GM03348 (cell line): ENCODE measurements at places on chromosomes 2 and 18.

- no peak for DNase-seq
These were observed 22.0 kb upstream of the DNMT3A start for GRCh38 chr2:25363733-25364132.

GRCh38 chr2:15159751-15160177 is 401.4 kb downstream of the NBAS start:
- DNase-seq = peak; percentile 53

DNA sequence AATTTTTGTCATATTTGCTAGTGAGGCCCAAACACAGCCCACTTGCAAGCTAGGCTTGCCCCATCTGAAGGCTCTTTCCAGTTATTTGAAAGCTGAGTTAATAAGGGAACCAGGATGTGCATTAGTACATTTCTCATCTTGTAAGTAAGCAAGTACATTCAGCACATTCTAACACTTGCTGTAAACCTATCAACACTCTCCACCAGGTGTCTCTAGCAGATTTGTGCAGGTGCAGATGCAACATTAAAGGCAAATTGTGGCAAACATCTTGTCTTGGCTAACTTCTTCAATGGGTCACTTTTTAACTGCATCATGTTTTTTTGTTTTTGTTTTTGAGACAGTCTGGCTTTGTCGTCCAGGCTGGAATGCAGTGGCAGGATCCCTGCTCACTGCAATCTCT is 25.3 kb upstream of the MFSD6 start:
- no peak for DNase-seq

DNA sequence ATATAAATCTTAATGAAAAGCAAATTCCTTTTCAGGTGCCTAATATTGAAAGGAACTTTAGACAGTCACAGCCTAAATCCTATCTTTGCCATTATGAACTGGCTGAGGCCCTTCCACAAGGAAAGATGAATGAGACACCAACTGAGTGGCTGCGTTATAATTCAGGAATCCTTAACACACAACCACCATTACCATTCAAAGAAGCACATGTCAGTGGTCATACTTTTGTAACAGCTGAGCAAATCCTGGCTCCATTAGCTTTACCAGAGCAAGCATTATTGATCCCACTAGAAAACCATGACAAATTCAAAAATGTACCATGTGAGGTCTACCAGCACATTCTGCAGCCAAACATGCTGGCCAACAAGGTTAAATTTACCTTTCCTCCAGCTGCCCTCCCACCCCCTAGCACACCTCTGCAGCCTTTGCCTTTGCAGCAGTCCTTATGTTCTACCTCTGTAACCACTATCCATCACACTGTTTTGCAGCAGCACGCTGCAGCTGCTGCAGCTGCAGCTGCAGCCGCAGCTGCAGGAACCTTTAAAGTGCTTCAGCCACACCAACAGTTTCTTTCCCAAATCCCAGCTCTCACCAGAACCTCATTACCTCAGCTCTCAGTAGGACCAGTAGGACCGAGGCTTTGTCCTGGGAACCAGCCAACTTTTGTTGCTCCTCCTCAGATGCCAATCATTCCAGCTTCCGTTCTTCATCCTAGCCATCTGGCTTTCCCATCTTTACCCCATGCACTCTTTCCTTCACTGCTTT is 340.1 kb downstream of the ZNF804A start:
- DNase-seq = no peak

DNA sequence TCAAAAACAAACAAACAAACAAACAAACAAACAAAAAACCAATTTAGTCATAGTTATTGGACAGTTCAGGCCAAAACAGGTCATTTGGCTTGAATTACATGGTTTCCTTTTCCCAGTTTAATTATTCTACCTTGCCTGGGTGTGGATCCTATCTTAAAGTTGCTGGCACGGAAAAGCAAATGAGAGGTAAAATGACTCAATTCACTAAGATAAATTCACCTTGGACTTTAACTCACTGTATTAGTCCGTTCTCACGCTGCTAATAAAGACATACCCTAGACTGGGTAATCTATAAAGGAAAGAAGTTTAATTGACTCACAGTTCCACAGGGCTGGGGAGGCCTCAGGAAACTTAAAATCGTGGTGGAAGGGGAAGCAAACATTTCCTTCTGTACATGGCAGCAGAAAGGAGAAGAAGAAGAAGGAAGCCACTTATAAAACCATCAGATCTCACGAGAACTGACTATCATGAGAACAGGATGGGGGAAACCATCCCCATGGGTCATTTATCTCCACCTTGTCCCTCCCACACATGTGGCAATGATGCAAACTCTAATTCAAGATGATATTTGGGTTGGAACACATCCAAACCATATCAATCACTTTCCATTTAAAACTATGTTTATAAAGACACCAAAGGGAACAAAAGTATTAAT is 22.5 kb upstream of the TRAPPC8 start:
- DNase-seq = no peak

- DNase-seq = no peak
These were observed 130.4 kb downstream of the TTC27 start for GRCh38 chr2:32758232-32758631.

DNA sequence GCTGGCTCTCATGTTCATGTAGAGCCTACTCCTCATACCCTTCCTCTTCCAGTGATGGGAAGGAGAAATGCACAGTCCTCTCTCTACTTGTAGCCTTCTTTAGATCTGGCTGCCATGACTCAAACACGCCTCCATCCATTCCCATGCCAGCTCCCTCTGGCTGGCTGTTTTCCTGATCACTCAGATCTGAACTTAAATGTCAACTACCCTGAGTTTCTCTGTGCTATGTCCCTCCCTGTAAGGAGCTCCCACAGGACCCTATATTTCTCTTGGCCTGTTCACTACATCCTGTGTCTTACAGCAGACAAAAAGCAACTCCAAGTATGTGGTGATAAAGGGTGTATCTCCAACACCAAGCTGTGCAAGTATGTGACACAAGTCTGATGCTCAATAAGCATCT is 152.4 kb downstream of the TCF4 start:
- DNase-seq = no peak

GRCh38 chr18:70453058-70453775 is 164.4 kb downstream of the SOCS6 start:
- DNase-seq = no peak

- no peak for DNase-seq
These were observed 2.5 kb downstream of the RAX start for GRCh38 chr18:59270689-59271257.

DNA sequence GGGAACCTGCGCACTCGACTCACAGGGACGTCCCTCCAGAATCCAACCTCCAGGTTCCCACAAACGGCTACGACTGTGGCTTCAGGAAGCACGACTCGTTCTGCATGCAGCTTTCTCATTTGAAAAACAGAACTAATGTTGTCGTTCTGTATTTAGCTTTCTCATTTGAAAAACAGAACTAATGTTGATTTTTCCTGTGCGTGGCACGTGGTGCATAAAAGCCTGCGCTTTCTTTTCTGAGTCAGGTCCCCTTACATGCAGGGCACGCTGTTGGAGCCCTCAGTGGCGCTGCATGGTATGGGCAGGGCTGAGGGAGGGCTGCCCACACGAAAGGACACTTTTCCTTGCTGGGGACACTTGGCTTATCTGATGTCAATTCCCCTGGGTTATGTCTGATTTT is 124.3 kb downstream of the TMEM18 start:
- no peak for DNase-seq

DNA sequence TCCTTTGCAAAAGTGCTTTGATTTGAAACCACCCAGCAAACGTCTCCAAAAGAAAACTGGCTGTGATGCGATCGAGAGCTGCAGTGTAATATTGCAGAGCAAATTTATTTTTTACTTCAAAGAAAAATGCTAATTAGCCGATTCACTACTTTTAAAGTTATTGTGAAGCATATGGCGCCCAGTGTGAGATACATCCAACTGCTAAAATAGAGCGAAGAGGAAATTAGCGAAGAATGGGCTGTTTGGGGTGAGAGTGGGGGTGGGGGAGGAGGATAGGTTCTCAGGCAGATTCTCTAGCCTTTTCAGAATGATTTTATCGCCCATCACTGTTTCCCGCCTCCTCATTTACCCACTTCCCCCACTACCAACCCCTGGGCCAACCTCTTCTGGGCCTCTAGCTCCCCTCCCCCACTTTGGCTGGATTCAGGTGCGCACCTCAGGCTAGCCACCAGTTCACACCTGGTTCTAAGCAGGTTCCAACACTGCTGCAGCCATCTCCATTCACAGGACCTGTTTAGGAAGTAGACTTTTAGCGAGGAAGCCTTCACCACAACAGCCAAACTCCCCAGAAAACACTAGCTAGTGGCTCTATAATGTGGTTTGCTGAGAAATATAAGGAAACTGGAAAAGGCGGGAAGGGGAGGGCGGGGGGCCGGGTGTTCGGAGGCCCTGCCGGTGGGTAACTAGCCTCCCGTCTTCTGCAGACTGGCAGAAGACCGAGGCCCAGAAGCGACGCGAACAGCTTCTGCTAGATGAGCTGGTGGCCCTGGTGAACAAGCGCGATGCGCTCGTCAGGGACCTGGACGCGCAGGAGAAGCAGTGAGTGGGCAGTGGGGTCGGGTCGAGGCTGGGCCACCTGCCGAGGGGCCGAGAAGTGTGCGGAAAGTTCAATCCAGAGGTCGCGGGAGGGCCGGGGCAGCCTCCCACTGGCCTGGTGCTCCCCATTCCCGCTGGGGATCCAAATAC is 6.0 kb upstream of the OTX1 start:
- no peak for DNase-seq

GRCh38 chr2:141133883-141134282 is 996.9 kb downstream of the LRP1B start:
- DNase-seq = no peak

DNA sequence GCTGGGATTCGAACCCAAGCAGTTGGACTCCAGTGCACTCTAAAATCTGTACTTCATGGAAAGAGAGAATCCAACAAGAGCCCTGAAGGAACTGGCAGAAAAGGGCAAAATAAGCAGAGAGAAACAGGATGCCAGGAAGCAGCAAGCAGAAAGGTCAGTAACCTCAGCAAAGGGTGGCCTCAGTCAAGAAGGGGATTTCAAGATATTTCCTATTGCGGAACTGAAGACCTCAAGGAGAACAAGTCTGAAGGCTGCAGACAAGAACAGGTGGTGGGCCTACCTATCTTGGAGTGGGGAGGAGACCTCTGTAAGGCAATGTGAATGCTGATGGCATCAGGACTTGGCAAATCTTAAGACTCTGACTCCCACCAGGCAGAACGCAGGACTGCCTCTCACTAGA is 20.1 kb upstream of the MREG start:
- DNase-seq = no peak

GRCh38 chr2:105828558-105828957 is 83.8 kb downstream of the NCK2 start:
- DNase-seq = no peak

- no peak for DNase-seq
These were observed 86.6 kb upstream of the EPC2 start for GRCh38 chr2:148557844-148558436.

DNA sequence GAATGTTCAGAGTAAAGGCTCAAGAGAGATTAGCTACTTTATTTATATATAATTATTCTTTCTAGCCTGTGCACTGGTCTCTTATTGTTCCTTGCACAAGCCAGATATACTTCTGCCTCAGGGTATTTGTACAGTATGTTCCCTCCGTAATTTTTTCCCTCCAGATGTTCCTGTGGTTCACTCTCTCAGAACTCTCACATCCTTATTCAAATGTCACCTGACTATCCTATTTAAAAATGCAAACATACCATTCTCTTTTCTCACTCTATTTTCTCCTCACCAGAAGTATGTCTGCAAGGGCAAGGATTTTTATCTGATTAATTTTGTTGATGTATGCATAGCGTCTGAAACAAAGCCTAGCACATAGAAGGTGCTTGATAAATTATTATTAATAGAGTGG is 64.0 kb upstream of the CERS6 start:
- DNase-seq = no peak

DNA sequence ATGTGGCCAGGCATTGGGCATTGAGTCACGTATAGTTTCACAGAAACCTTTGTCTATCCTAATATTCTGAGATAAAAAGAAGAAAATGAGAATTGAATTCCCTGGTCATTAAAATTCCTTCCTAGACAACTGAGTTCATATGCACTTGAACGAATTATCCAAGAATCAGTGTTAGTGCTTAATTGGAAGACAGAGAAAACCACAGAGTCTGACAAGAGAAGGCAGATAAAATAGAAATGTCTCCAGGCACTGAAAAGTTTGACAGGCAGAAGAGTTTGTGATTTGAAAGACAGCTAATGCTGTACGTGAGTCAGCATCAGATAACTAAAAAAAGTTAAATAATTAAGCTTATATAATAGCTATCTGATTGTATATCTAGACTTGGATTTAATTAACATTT is 47.7 kb upstream of the TRIB2 start:
- DNase-seq = no peak

GRCh38 chr2:183224948-183225347 is 100.7 kb downstream of the NUP35 start:
- DNase-seq = peak; percentile 7

DNA sequence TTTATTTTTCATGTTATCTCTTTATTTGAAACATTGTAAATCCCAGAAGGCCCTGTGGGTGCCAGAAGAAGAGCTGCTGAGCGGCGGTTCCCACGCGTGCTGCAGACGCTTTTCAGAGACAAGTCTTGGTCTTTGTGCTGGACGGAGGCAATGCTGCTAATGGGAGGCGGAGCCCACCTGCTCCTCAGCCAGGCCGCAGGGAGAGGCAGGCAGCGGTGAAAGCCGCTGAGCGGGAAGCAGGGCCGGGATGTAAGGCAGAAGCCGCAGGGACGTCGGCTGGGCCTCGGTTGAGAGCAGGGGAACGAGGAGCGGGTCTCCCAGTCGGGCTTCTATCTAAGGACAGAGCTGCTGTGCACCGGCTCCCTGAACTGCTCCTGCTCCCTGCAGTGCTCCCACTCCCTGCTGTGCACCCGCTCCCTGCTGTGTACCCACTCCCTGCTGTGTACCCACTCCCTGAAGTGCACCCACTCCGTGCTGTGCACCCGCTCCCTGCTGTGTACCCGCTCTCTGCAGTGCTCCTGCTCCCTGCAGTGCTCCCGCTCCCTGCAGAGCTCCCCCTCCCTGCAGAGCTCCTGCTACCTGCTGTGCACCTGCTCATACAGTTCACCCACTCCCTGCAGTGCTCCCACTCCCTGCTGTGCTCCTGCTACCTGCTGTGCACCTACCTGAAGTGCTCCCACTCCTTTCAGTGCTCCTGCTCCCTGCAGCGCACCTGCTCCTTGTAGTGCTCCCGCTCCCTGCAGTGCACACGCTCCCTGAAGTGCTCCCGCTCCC is 16.4 kb downstream of the TMEM18 start:
- no peak for DNase-seq

- DNase-seq = no peak
These were observed 54.2 kb downstream of the INPP4A start for GRCh38 chr2:98498703-98499440.

- no peak for DNase-seq
These were observed 861.1 kb downstream of the CNTNAP5 start for GRCh38 chr2:124886216-124886615.
